ENCODE measurements at places on chromosomes 3 and 15.

- DNase-seq: no peak
Observed at GRCh38 chr3:153097213-153097612, 64.8 kb upstream of the RAP2B start.

- peak; percentile 58 for DNase-seq
Observed at GRCh38 chr3:30712991-30713390, 106.6 kb downstream of the TGFBR2 start.

DNA sequence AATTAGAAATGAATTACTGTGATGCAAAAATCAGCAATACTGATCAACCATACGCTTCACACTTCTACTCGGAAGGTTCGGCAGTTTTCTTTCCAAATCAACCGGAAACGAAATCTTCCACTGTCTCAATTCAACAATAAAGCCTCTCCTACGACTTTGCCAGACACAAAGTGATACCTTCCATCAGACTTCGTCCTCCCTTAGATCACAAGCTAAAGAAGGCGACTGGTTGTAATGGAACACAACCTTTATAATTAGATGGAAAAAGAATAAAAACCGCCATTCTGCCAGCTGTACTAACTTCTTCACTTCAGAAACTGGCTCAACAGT lies 618 bp downstream of the PARL start:
- no peak for DNase-seq

- DNase-seq: no peak
Observed at GRCh38 chr3:176796371-176796770, 400.9 kb downstream of the TBL1XR1 start.
